ENCODE measurements at places on chromosomes 11 and 22. TPM values are rescaled to one million over a fixed set of nuclear protein-coding genes. Genes with fewer than 3 reads are reported as not detected.
A peak's percentile ranks its signal among the peaks of the same experiment; 100 is the strongest.

DNA sequence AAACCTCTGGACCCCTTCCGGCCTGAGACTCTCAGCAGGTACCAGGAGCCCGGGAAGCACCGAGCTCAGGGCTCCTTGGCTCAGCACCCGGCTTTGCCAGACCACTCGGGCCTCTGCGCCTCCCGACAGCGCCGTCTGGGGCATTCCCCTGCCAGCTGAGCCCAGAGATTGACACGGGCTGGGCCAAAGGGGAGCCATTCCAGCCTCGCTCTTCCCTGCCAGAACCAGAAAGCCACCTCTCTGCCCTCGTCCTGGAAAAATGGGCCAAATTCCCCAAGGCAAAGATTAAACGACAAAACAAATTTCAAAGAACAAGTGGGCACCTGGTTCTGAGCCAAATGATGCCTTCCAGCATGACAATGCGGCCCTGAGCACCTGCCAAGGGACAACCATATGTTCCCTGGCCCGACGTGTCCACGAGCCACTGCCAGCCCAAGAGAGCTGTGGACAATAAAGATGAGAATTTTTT, 59.3 kb downstream of the CELSR1 start:
- no peaks in the 10 kb centered on the region for H3K4me1 ChIP-seq
- H3K36me3 ChIP-seq: peaks cover 11% of the 10 kb centered on the region
- H3K27ac ChIP-seq: no peak overlapping the region
- no peak overlapping the region for H3K4me3 ChIP-seq

GRCh38 chr11:123253911-123254310, 58.9 kb upstream of the CLMP start:
- no peaks in the 10 kb centered on the region for H3K27me3 ChIP-seq
- no peak for DNase-seq
- H3K27ac ChIP-seq: no peak overlapping the region
- no peaks in the 10 kb centered on the region for H3K4me1 ChIP-seq
- no peak overlapping the region for H3K4me3 ChIP-seq

- no peaks in the 10 kb centered on the region for H3K36me3 ChIP-seq
- H3K4me1 ChIP-seq: no peaks in the 10 kb centered on the region
- no peak overlapping the region for H3K27ac ChIP-seq
- H3K4me3 ChIP-seq: no peak overlapping the region
- peaks cover 3% of the 10 kb centered on the region for H3K27me3 ChIP-seq
Observed at GRCh38 chr22:50656122-50657070, 16.2 kb upstream of the SHANK3 start.

- no peak overlapping the region for H3K4me3 ChIP-seq
- no peaks in the 10 kb centered on the region for H3K36me3 ChIP-seq
- no peaks in the 10 kb centered on the region for H3K27me3 ChIP-seq
- no peak overlapping the region for H3K27ac ChIP-seq
Observed at GRCh38 chr11:130600616-130601015, 152.2 kb downstream of the ADAMTS15 start.

- H3K27me3 ChIP-seq: no peaks in the 10 kb centered on the region
- H3K4me1 ChIP-seq: no peaks in the 10 kb centered on the region
- H3K27ac ChIP-seq: no peak overlapping the region
- H3K4me3 ChIP-seq: no peak overlapping the region
- no peak for DNase-seq
- H3K36me3 ChIP-seq: peaks cover 44% of the 10 kb centered on the region
Observed at GRCh38 chr22:24302591-24302990, 32.0 kb downstream of the SPECC1L start.

- H3K36me3 ChIP-seq: peaks cover 14% of the 10 kb centered on the region
- H3K4me3 ChIP-seq: no peak overlapping the region
- H3K27ac ChIP-seq: no peak overlapping the region
Observed at GRCh38 chr11:133835593-133836548, 9.4 kb downstream of the SPATA19 start.

DNA sequence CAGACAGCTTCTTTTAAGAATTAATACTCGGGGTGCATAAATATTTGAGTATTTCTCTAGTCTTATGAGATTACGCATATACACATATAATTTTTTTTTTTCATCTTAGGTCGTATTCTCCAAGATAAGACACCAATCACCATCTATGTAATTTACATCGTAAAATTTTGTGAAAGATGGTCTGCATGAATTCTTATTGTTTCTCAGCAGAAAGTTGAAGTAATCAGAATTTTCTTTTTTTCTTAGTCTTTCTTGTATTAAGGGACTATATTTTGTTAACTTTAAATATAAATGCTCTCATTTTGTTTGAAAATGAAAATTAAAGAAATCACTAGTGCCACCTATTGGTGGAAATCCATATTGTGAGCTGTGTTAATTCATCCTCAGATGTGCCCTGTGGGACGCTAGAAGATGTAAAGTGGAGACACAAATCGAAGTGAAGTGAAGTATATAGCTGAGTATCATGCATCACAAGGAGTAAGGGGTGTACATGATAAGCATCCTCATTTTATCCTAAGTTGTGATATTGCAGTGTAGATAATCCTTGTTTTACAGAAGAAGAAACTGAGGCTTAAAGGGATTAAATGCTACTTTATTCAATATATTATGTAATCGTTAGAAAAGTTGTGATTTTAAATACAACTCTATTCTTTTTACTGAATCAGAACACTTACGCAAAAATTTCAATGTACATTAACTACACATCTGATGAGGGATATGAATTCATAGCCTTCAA, 2084.3 kb downstream of the LRRC4C start:
- no peaks in the 10 kb centered on the region for H3K4me1 ChIP-seq
- no peak overlapping the region for H3K27ac ChIP-seq
- H3K36me3 ChIP-seq: no peaks in the 10 kb centered on the region
- no peak for DNase-seq
- H3K27me3 ChIP-seq: no peaks in the 10 kb centered on the region

DNA sequence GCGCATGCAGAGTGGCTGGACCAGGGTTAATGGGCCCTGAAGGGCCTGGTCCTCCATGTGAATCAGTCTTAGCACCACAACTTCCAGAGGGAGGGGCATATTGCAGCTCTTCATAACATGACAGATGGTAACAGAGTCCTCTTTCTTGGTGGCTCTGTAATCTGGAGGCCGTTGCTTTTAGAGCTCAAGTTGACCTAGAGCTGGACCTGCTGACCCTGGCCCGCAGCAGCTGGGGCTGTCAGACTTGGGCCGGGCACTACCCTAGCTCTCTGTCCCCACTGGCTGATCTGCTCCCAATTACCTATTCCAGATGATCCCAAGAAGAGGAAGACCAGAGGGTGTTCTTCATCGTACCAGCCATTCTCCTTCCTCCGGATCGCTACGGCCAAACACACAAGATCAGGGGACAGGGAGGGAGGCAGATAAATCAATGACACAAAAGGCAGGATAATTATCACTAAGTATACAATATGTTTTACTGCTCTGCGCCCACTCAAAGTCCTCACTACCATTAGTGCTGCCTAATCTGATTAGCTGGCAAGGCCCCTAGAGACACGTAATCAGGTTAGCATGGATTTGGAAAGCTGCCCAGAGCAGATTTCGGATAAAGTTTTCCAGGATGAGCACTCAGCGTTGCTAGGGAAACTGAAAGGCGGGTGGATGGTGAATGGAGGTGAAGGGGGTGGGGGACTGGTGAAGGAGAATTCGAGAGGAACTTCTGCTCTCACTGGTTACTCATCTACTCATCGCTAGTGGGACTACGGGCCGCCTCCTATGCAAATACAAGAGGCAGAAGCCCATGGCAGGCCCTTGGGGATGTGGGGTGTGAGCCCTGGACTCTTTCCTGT, 64.5 kb upstream of the PHOX2A start:
- no peaks in the 10 kb centered on the region for H3K27me3 ChIP-seq
- no peaks in the 10 kb centered on the region for H3K36me3 ChIP-seq
- DNase-seq: no peak
- no peak overlapping the region for H3K4me3 ChIP-seq
- no peaks in the 10 kb centered on the region for H3K4me1 ChIP-seq

GRCh38 chr11:76083563-76084451, 122.5 kb downstream of the WNT11 start:
- H3K4me1 ChIP-seq: no peaks in the 10 kb centered on the region
- H3K4me3 ChIP-seq: no peak overlapping the region
- H3K36me3 ChIP-seq: no peaks in the 10 kb centered on the region
- no peak for DNase-seq

DNA sequence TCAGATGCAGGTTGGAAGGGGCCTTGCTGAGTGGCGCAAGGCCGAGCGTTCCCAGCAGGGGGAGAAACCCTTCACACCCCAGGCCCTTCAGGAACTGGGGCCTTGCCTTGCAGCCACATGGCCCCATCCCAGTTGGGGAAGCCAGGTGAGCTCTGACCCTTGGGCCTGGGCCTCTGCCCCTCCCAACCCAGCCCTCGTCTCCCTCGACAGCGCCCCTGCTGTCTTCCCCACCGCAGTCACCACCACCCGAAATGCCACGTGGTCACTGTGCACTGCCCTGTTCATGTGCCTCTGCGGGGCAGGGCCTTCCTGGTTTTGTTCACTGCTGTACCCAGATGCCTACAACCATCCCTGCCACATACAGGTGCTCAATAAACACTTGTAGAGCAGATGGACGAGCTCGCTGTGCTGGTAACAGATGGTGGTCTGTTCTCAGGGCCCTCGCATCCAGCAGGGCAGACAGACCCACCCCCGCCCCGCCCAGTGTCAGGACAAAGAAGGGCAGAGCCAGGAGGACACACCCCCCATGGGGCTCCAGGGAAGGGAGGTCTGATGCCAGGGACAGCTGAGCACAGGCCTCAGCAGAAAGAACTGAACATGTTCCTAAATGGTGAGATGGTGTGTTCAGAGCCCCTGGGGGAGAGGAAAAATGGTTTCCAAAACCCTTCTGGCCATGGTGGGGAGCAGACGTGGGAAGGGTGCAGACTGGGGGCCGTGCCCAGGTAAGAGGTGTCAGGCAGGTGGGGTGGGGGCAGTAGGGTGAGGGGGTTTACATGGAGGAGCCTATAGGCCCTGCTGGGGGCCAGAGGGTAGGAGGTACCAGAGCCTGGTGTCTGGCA, 3.7 kb downstream of the POLR2L start:
- H3K4me3 ChIP-seq: no peak overlapping the region
- H3K27me3 ChIP-seq: no peaks in the 10 kb centered on the region
- H3K4me1 ChIP-seq: no peaks in the 10 kb centered on the region
- peak; percentile 72 for DNase-seq

DNA sequence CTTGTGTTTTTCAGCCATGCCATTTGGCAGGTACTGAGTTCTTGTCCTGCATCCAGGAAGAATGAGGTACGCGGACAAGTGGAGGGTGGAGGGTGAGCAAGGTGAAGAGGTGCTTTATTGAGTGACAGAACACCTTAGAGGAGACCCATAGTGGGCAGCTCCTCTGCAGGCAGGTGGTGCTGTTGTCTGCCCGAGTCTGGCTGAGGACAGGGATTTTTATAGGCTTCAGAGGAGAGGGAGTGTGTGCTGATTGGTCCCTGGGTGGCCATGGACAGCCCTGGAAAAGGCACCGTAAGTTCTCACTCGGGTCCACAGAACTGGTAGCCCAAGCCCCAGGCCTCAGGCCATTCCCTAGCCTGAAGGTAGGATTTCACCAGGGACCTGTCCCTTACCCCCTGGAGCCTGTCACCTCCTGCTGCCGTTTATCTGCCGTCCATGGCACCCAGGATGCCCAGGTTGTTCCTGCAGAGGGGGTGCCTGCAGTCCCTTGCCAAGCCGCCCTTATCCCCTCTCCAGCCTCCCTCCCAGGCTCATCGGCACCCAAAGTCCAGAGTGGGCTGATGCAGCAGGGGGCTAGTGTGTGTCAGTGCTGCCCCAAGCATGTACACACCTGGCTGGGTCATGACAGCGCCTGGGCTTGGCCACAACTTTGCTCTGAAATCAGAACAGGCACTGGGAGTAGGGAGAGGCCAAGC, 213.6 kb downstream of the LRRC4C start:
- H3K27me3 ChIP-seq: no peaks in the 10 kb centered on the region
- no peaks in the 10 kb centered on the region for H3K36me3 ChIP-seq
- H3K27ac ChIP-seq: no peak overlapping the region
- no peaks in the 10 kb centered on the region for H3K4me1 ChIP-seq
- H3K4me3 ChIP-seq: no peak overlapping the region

- no peaks in the 10 kb centered on the region for H3K27me3 ChIP-seq
- DNase-seq: no peak
- peak overlapping the region; percentile 22 for H3K4me3 ChIP-seq
- H3K27ac ChIP-seq: no peak overlapping the region
- no peaks in the 10 kb centered on the region for H3K36me3 ChIP-seq
Observed at GRCh38 chr22:50307890-50308596, 597 bp upstream of the PLXNB2 start.

- no peak overlapping the region for H3K4me3 ChIP-seq
- H3K27me3 ChIP-seq: no peaks in the 10 kb centered on the region
- H3K27ac ChIP-seq: no peak overlapping the region
- peaks cover 5% of the 10 kb centered on the region for H3K4me1 ChIP-seq
- no peaks in the 10 kb centered on the region for H3K36me3 ChIP-seq
Observed at GRCh38 chr11:134008634-134009071, 51.9 kb upstream of the IGSF9B start.

DNA sequence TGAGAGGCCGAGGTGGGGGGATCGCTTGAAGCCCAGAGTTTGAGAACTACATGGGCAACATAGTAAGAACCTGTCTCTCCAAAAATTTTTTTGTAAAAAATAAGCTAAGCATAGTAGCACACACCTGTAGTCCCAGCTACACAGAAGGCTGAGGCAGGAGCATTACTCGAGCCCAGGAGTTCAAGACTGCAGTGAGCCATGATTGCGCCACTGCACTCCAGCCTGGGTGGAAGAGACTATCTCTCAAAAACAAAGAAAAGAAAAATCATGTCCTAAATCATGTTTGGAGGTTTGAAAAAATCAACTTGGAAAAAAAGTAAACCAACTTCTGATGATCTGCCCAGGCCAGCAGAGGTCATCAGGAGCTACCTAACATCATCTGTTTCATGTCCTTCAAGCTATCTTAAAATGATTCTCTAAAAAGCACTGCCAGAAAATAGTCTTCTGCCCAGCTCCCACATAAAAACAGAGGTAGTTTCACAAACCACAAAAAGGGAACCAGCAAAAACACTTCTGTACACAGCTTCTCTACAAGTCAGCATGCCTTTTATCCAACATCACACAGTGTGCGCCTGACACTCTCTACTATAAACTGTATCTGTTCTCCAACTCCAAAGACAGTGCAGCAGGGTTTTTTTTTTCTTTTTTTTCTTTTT, 165.0 kb downstream of the SOX6 start:
- DNase-seq: no peak
- no peak overlapping the region for H3K4me3 ChIP-seq
- no peaks in the 10 kb centered on the region for H3K4me1 ChIP-seq
- H3K36me3 ChIP-seq: no peaks in the 10 kb centered on the region

DNA sequence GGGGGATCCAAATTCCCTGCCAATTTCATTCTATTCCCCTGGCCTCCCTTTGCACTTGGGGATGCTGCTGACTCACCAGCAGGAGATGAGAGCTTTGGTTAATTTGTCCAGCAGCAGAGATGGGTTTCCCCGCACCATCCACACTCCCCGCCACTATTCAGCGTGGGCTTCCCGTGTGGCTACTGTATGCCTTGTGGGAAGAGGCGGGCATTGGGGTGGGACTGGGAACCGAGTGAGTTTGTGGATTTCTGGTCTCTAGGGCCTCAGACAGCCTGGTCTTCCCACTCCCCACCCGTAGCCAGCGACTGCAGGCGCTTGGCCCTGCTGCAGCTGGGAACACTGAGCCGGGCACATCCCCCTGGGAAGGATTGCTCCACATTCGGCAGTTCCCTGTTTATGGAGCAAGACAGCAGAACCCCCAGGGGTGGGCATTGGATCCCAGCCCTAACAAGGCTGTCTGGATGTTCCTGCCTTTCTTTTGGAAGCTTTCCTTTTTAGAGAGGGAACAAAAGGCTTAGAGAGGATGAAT, 23.4 kb downstream of the KIAA1671 start:
- DNase-seq: no peak

OR2AG1 gene
- not detected for total RNA-seq

RAB38 gene
- total RNA-seq: 18.7 TPM

WNT11 gene
- total RNA-seq: not detected

KDM4D gene
- 1.9 TPM for total RNA-seq

IGSF22 gene
- 0.35 TPM for total RNA-seq

MFRP gene
- not detected for total RNA-seq

MS4A15 gene
- 0.11 TPM for total RNA-seq

SYT12 gene
- 2.1 TPM for total RNA-seq

DDTL gene
- total RNA-seq: not detected

ZNRF3 gene
- total RNA-seq: 20.6 TPM

ZDHHC13 gene
- total RNA-seq: 21.1 TPM

VSIG10L2 gene
- not detected for total RNA-seq

Data from H9 (cell line).